ENCODE measurements at places on chromosomes 5 and 9.

DNA sequence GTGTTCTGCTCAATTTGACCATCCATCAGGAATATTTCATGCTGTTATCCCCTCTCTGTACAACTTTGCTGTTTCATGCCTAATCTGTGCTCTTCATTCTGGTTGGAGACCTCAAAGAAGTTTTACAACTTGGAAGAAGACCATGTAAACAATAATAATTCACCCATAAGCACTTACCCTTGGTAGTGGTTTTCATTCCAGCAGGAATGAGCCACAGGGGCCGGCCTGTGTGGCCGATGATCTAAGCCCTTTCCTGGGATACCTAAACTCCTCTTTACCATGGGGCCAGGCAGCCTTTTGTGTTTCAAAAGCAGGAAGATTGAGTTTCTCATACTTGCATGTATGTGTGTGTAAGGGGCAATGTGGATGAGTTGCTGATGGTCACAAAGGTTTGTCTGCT lies 165.0 kb downstream of the FGF1 start:
- no peak for DNase-seq

DNA sequence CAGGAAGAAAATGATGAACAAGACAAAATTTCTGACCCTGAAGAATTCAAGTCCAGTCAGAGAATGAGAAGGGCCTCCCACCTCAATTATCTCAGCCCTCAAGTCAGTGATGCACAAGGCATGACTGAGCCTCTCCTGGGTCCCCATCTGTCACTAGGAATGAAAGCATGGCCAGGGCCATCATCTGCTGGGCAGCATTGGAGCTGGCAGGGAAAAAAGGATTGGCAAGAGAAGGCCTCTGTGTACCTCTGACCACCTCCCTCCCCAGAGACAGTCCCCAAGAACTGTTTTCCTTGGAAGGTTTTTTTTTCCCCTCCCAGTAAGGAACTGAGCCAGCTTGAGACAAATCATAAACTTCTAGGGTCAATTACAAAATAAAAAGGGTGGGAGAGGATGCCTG lies 76.7 kb downstream of the KLHL3 start:
- no peak for DNase-seq

- no peak for DNase-seq
Measured at GRCh38 chr9:136103651-136104487, 8.8 kb upstream of the NACC2 start.

DNA sequence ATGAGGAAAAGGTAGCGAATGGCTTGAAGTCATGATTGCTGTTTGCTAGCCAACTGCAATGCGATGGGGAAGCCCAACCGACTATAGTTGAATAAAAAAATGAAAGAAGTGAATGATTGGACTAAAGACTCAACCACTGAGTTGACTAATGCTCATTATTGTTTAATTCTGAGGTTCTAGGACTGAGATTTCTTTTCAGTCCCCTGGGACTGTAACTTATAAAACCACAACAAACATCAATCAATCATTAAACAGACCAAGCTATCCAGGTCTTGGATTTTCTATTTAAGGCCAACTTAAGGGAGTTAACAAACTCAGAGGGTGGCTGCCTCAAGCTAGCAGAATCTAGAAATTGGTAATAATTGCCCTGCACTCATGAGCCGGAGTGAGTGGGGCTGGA lies 154.2 kb downstream of the DOCK2 start:
- DNase-seq = no peak

GRCh38 chr5:143691945-143692290 lies 120.0 kb upstream of the HMHB1 start:
- no peak for DNase-seq

DNA sequence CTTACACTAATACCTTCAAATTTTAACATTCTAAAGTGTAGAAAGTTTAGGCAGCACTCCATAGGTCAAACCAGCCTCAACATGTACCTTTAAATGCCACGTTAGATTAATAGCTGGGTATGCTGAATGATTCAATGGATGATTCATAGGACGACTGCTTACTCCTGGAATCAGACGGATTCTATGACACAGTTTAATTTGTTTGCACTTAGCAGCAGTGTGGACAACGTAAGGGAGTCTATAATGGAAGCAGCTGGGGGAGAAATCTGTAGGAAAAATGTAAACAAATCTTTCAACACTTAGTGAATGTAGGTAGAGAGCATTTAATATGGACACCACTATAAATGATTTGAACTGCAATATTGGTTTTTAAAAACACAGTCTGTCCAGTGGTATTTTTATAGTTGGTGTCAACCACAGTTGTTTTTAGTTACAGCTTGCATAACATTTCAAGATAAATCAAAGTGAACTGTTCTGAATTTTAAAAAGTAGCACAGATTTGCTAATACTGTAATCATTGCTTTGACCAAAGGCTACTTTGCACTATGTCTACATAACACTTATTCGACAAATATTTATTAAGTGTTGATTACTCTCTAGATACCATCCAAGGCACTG lies 701.5 kb upstream of the MEF2C start:
- no peak for DNase-seq

DNA sequence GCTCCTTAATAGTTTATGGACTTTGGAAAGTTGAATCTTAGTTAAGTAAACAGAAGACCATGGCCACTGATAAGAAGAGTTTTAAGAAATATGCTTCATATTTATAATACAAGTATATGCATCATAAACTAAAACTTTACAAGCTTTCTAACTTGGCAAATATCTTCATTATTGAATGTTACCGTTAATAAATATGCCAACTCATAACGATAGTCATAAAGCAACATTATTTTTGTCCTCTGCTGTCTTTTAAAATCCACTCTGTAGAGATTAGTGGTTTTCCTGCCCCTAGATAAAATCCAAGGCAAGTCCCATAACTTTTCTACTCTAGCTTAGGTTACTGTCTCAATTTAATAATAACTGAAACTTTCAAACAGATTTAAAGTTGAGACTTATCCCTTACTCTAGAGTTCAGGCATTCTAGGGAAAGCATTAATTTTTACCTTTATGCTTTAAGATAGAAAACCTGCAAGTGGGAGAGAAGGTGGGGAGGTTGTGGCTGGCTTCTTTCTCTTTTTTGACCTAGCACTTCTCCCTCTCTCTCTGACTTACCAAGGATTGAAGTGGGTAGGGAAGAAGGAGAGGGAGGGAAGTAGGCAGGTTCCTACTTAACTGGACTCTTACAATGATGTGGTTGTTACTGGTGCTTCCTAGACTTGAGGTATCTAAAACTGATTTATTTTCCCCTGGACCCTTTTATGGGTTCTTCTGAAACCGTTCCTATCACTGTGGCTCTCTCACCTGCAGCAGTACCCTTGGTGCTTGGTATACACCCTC lies 29.6 kb downstream of the RNF145 start:
- DNase-seq = no peak
